ENCODE measurements at places on chromosomes 2 and 18.

DNA sequence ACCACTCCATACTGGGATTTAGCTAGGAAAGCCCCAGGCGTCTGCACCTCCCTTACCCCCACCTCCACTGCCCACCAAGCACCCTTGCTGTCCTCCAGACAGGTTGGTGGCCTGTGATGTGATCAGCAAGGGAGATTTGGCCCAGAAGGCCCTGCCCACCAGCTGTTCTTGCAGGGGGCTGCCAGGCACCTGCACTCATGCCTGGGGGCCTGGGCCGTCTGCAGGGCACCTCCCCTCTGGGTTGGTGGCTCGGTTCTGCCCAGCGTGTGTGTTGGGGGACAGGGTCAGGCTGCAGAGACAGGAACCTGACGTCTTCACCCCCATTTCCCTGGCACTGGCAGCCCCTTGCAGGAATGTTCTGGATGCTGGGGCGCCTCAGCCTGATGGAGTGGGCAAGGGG, 5.8 kb downstream of the DNMT3A start:
- DNase-seq: no peak

DNA sequence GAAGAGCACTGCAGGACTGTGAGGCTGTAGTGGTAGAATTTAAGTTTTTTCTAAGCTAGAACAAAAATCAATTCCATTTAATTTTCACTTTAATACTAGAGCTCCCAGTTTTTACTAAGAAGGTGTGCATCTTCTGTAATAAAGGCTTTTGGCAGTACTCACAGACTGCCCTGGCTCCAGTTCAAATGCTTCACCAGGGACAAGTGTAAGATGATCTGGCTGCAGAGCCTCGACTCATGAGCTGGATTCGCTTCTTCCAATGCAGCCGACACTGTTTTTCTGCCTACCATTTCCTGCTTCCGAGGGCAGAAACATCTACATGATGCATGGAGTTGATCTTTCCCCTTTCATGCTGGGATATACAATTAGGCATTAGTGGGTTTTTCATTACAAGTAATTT, 87.0 kb downstream of the FARSB start:
- no peak for DNase-seq

GRCh38 chr2:45946023-45946422, 294.5 kb downstream of the PRKCE start:
- no peak for DNase-seq

- DNase-seq: peak; percentile 4
Observed at GRCh38 chr18:57497372-57498294, 62.5 kb downstream of the ONECUT2 start.

GRCh38 chr2:131572175-131572574, 44.5 kb downstream of the CCDC74A start:
- DNase-seq: no peak

DNA sequence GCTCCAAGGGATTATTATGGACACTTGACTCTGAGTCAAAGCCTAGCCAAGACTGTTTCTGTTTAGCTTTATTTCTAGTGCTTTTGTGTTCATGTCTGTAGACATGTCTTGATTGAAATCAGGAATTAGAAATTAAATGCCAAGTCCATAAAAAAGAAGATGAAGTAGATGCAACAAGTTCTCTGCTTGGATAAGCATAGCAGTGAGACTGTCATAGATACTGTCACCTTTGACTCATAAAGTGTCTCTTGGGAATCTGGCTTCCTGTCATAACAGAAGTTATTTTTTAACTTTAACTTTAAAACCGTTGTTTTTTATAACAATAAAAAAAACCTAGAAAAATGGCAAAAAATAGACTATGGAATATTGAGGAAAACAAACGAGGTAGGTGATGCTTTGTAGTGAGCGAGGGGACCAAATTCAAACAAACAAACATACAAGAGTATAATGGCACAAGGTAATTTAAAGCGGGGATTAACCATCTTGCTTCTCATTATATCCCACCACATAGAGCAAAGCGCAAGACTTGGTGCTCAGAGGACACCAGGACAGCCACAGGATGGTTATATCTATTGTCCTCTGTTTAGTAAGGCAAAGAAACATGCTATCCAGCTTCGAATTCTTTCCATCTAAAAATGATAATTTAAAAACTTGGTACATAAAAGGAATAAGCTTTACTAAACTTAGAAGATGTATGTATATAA, 64.6 kb downstream of the CD226 start:
- no peak for DNase-seq

DNA sequence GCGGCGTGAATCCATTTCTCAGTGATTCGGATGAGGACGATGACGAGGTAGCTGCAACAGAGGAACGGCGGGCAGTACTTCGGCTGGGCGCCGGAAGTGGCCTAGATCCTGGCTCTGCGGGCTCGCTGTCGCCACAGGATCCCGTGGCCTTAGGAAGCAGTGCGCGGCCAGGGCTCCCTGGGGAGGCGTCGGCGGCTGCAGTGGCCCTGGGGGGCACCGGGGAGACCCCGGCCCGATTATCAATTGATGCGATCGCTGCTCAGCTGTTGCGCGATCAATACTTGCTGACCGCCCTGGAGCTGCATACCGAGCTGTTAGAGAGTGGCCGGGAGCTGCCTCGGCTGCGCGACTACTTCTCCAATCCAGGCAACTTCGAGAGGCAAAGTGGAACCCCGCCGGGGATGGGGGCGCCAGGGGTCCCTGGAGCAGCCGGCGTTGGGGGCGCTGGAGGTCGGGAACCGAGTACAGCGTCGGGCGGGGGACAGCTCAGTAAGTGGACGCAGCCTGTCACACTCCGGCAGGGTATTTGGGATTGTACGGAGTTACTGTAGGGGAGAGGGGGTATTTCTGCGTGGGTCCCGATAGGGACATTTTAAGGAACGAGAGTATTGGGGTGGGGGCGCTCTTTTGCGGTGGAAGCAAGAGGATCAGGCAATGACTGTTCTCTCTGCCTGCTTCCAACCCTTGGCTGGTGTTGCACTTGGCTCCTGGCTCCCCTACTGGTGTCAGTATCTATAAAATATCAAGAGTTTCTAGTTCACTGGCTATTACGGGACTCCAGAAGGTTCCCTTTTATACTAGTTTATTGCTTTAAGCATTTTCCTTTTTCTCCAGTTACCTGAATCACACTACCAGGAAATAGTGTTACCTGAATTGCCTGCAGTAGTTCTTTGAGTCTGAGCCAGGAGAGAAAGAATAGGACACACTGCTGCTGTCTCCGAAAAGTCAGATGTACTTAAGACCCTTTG, 772 bp downstream of the RELCH start:
- no peak for DNase-seq

GRCh38 chr2:51505533-51505932, 473.6 kb upstream of the NRXN1 start:
- no peak for DNase-seq

DNA sequence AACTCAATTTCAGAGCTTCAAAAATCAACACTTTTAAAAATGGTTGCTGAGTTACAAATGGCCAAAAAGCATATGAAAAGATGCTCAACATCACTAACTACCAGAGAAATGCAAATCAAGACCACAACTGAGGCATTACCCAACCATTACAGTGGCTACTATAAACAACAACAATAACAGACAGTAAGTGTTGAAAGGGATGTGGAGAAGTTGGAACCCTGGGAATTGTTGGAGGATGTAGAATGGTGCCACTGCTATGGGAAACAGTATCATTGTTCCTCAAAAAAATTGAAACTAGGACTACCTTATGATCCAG, 173.3 kb upstream of the SPRED2 start:
- DNase-seq: no peak

- DNase-seq: no peak
Observed at GRCh38 chr2:189498205-189498604, 56.9 kb downstream of the WDR75 start.

GRCh38 chr2:6791682-6792081, 74.0 kb downstream of the CMPK2 start:
- DNase-seq: no peak

DNA sequence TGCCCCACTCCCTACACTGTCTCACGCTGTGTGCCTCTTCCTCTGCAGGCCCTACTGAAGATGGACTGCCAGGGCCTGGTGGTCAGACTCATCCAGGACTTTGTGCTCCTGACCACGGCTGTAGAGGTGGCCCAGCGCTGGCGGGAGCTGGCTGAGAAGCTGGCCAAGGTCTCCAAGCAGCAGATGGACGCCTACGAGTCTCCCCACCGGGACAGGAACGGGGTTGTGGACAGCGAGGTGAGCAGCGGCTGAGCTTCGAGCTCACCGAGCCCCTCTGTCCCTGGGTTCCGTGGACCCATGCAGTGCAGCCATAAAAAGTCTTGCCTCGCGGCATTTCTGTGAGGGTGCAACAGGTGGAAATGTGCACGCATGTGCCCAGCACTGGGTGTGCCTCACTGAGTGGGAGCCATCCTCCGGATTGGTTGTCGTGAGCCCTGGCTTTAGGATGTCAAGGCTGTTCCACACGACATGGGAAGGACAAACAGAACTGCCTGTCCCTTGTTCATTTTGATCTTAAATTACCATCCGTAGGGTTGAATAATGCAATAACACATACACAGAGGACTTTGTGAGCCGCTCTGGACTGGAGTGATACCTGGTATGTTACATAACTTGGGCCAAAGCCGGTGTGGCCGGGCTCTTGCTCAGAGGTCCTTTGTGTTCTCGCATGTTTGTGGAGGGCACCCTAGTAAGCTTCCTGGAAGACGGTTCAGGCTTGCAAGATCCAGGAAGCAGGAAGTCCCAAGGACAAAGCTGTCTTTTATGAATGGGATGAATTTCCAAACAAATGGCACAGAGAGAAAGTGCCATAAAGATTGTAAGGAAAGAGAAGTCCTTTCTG, 100.9 kb downstream of the SH3BP4 start:
- no peak for DNase-seq

GRCh38 chr2:238636269-238637073, 209.7 kb downstream of the ASB1 start:
- DNase-seq: no peak

- no peak for DNase-seq
Observed at GRCh38 chr2:226564667-226565066, 235.0 kb downstream of the IRS1 start.

- DNase-seq: no peak
Observed at GRCh38 chr2:31090188-31090587, 48.1 kb downstream of the GALNT14 start.

DNA sequence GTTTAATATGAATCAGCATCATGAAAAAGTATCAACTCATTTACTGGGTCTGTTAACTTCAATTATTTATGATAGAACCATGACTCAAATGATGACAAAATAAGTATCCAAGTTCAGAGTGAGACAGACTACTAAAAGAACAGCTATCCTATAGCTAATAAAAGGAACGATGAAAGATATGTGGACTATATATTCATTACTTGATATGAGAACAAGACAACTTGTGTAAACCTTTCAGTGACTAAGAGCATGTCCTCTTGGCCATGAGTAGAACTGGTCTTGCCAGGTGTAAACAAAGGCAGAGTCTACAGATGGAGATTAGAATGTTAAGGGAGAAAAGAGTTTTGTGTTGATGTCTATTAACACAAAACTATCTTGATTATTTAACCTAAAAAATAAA, 360.4 kb upstream of the ZC3H15 start:
- DNase-seq: no peak

DNA sequence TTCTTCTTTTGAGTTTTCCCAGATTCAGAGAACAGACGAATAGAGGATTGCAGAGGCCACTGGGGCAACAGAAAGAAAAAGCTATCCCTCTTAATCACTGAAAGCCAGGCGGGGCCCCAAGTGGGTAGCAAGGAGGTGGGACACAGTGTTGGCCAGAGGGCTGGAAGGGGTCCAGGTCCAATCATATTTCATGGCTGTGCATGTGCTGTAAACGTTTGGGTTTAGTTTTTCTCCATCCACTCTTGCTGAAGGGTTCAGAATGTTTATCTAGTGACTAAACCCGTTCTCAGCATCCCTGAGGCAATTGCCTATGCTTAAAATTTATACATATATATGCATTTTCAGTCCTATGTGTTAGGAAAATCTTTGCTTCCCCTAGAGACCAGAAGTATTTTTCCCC, 99.4 kb upstream of the EPHA4 start:
- DNase-seq: no peak

GRCh38 chr2:236010920-236011685, 157.1 kb downstream of the GBX2 start:
- no peak for DNase-seq

DNA sequence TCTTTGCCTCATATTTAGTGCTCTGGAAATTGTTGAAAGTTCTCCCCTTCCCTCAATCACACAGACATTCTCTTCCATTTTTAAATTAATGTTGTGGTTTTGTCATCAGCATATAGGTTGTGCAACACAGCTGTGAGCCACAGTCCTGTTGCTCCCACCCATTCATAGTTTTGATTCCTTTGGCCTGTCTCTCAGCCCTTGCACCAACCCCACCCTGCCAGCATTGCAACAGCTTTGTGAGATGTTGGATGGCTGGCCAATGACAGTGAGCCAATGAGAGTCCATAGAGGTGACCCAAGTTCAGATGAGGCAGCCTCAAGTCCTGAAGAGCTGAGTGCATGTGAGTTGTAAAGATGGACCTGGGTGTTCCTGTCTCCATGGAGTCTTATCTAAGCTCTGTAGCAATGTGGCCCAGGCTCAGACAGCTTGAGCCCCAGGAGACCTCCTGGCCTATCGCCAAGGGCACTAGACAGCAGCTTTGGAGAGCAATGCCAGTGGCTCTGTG, 775.5 kb downstream of the RNF144A start:
- DNase-seq: peak; percentile 99

GRCh38 chr2:143205106-143205764, 76.0 kb downstream of the ARHGAP15 start:
- no peak for DNase-seq

DNA sequence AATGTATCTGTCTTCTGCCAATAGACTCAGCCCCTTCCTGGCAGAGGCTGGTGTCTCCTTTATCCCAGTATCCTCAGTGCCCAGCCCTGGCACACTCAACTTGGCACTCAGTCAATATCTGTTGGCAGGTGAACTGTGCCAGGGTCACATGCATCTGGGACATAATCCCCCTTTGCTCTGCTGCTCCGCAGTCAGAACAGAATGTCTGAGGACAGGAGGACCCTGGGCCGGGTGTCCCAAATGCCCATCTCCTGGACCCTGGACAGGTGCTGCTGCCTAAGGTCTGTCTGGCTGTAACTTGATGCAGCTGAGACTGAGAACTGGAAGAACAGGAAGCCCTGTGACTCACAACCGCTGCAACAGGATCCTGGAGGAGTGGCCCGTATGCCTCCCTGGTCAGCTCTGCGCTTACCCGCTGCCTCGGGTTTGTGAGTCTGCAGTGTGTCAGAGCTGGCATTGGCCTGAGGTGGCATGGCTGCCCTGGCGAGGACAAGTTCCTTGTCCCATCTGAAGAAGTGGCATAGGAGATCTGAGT, 11.4 kb downstream of the HK2 start:
- peak; percentile 80 for DNase-seq

DNA sequence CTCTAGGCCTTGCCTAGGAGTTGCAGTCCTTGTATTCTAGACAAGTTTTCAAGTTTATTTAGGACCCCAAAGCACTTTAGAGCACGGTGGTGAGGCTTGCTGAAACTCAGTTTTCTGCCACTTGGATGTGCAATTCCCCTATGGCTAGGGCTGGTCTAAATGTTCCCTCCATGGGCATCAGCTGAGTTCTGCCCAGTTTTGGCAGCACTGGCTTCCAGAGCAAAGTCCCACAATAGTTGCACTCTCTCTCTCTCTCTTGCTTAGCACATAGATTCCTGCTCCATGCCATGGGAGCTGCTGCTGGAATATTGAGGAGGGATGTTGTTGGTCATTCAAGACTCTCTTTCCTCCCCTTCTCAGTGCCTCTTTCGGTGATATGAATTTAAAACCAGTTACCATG, 760.2 kb upstream of the SLC39A10 start:
- DNase-seq: no peak

Measured in NCI-H460 (cell line).